Nephron progenitor cell (in vitro differentiated cells): ENCODE measurements at places on chromosomes 2 and 18.

GRCh38 chr18:22324191-22325131 lies 93.3 kb downstream of the CTAGE1 start:
- peak; percentile 72 for DNase-seq

- DNase-seq = no peak
Observed at GRCh38 chr18:13418013-13418710, 199.6 kb downstream of the LDLRAD4 start.

- DNase-seq = no peak
Observed at GRCh38 chr2:32904074-32904473, 42.7 kb upstream of the LTBP1 start.

GRCh38 chr2:201071479-201072200 lies at the start of the genes HYCC2 and NDUFB3:
Gene HYCC2 (minus strand): TSS chr2:201071671. CDS start chr2:201024009, 47,662 bp downstream.
Gene NDUFB3 (plus strand): TSS chr2:201072001. CDS start chr2:201078883, 6,882 bp downstream.
- peak; percentile 87 for DNase-seq

GRCh38 chr2:239940861-239941570 lies 84.1 kb downstream of the NDUFA10 start:
- no peak for DNase-seq

DNA sequence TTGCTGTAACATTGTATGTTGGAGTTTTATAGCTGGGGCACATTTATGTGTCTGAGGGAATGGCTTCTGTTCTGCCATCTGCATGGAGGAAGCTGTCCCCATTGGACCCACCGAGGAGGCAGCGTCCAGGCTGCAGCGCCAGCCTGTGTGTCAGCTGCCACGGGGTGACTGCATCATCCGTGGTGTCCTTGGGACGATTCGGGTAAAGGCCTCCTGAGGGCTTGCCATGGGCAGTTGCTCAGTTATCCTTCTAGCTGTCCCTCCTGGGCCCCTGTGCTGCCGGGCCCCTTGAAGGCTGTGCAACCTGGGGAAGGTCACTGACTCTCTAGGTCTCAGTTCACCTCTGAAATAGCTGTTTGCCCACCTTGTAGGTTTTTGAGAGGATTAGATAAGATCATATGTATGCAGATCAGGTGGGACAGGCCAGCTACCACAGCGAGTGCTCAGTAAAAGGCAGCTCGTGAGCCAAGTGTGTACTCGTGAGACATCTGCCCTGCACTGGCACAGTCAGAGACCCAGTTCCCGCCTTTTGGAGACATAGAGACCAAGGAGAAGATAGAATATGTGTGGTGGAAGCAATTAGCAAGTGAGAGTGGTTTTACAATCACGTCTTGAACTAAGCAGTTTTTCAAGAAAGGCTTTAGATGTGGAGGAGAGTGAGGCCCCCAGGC lies 10.6 kb downstream of the LDLRAD4 start:
- DNase-seq = no peak

DNA sequence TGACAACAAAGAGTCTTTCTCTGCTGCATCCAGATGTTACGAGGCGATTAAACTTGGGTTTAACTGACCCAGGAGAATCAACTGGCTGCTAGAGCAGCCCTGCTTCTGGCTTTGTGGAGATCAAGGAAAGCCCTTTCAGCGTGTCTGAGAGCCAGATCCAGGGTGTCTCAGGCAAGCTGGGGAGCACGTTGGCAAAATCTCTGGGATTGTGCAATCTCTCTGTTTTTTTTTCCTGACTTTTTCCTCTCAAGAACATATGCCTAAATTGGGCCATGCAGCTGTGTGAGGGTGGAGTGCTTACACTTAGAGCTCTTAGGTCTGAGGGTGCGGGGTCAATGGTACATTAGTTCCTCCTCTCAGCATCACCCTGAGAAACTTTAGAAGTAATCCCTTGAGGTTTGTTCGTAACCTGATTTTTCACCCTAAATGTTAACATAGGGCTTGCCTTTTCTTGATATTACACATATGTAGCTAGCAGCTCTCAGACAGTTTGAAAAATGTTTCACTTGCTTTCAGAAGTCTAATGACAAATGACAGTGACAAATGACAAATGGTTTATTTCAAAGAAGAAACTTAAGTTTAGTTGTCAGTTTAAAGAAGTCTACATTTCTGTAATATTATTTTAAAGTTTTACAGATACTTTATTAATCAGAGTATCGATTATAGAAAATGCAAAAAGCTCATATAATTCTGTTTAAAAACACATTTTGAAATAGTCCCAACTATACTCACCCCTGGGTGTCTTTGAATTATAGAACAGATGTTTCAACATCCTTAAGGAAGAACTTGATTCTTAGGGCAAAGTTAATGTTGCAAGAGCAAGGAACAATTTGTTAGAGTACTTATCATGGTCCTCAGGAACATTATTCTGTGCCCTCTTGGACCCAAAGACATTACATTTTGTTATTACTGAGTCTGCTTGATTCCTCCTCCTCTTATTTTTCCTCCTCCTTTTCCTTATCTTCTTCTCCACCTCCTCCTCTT lies 38.4 kb upstream of the ZSWIM2 start:
- no peak for DNase-seq

DNA sequence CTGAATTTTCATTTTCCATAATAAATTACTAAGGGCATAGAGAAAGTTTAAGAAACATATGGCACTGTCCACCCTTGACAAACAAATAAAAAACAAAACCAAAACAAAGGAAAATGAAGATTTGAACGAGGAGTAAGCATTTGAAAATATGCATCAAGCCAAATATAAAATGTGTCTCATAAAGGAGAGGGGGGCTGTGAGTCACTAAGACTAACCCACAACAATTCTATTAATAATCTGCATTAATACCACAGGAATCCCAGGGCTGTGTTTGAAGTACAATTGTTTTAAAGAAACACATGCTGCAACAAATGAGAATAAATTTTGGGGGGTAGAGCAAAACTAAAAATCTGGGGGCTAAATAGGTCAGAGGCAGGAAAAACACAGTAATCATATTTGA lies 53.8 kb upstream of the STK17B start:
- DNase-seq = no peak

DNA sequence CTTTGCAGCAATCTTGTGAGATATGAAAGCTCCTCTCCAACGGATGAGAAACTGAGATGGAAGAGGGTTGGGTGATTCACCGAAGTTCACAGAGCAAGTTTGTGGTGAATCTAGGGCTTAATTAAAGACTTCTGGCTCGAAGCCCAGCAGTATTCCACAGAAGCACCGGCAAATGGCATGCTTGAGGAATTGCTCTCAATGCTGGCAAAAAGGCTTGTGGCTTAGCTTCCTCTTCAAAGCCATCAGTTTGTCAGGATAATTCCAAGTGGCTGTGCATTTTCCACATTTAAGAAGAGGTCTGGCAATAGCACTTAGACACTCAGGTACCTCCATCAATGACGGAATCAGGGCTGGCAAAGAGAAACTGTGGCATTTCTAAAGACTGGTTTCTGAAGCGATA lies 98.7 kb upstream of the SLC66A3 start:
- no peak for DNase-seq

- no peak for DNase-seq
Observed at GRCh38 chr2:10968176-10968575, 56.4 kb downstream of the KCNF1 start.
